ENCODE measurements at places on chromosomes 11 and 22. TPM values are rescaled to one million over a fixed set of nuclear protein-coding genes. Genes with fewer than 3 reads are reported as not detected.

Gene TPP1
- total RNA-seq = 75.6 TPM

Gene BRSK2
- total RNA-seq = 1.2 TPM

Gene OR5D16
- not detected for total RNA-seq

GRCh38 chr11:9956483-9956882 is 292.6 kb downstream of the SWAP70 start:
- no peaks in the 10 kb centered on the region for H3K4me1 ChIP-seq
- no peak overlapping the region for H3K4me3 ChIP-seq
- DNase-seq = no peak
- H3K27me3 ChIP-seq = no peaks in the 10 kb centered on the region
- H3K27ac ChIP-seq = no peak overlapping the region

GRCh38 chr22:21837248-21837979 is 30.0 kb downstream of the MAPK1 start:
- H3K4me1 ChIP-seq = peaks cover 56% of the 10 kb centered on the region
- no peaks in the 10 kb centered on the region for H3K27me3 ChIP-seq
- no peak for DNase-seq
- H3K36me3 ChIP-seq = no peaks in the 10 kb centered on the region

- no peak overlapping the region for H3K4me3 ChIP-seq
- no peak for DNase-seq
- H3K4me1 ChIP-seq = no peaks in the 10 kb centered on the region
- H3K36me3 ChIP-seq = no peaks in the 10 kb centered on the region
These were observed 109.1 kb upstream of the TIMP3 start for GRCh38 chr22:32692371-32692770.

DNA sequence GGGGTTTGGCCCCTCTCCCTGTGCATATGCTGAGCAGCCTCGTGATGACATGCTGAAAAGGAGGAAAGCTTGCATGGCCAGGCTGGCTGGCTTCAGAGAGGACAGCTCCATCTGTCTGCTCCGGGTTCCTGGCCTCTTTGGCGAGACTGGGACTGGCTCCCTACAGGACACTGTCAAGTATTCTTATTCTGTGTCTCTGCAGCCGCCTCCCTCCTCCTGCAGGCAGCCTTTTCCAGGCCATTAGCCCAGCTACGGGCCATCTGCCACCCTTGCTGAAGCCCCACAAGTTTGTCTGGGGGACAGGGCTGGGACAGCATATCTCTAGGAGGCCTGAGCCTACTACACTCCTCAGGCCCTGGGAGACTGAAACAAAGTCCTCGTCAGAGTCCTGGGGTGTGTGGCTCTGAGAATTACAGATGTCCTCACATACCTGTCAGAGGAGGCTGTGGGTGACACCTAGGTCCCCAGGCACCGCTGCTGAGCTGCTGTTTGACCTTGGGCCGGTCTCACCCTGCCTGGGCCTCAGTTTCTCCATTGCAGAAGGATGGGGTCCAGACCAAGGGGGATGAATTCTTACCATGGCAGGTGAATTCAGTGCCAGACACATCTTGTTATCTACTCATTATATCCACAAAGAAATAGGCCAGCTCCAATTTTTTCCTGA is 11.0 kb downstream of the MRGPRG start:
- no peak for DNase-seq
- no peaks in the 10 kb centered on the region for H3K36me3 ChIP-seq
- no peaks in the 10 kb centered on the region for H3K27me3 ChIP-seq

DNA sequence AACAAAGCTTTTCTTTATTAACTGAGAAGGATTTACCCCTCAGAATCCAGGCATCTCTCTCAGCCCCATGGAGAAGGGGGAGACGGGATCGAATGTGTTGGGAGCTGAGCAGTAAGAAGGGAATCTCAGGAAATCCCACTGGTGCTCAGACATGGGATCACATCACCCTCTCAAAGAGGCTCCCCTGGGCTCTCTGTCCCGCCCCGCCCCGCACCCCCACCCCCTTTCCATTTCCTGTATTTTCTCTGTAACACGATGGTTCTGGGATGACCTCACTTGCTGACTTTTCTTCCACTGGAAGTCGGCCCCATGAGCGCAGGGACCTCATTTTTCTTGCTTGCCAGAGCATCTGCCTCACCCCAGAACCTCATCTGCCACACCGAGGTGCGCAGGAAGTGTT is 100.0 kb downstream of the RPS6KA4 start:
- H3K27ac ChIP-seq = no peak overlapping the region
- no peaks in the 10 kb centered on the region for H3K27me3 ChIP-seq
- no peaks in the 10 kb centered on the region for H3K36me3 ChIP-seq
- no peak for DNase-seq
